Stimulated activated CD4-positive, alpha-beta T cell treated with anti-CD3 and anti-CD28 coated beads, Interleukin-4, amount 100 ng/mL, for 1 hour (primary cell): ENCODE measurements at places on chromosomes 12 and 14.

DNA sequence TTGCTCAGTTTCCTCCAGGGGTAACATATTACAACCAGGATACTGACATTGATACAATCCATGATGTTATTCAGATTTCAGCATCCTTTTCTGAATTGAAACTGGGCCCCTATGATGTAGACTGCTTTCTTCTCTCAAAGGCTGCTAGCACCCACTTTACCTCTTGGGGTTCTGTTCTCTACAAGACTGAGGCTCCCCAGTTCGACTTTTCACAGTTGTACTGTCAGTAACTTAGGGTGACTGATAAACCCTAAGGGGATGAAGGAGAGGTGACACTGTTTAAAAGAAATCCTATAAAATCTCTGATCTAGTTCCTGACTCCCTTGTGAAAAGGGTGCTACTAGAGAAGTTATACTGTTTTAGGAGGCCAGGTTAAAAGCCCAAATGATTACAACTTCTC, 818 bp downstream of the VPS33A start:
- no peak for DNase-seq

DNA sequence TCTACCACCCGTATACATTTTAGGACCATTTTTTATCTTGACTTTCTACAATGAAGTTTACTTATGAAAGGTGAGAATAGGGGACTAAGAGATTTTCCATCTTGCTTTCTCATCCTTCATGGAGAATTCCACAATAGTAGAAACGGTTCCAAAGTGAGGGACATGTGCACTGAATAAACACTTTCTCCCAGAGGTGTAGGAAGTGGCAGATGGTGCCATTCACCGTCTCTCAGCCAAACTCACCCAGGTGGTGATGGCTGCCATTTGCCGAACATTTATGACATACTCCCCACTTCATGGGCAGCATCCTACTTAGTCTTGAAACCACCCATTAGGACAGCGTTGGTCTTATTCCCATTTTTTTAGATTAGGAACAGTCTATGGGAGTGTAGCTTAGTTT, 540.5 kb downstream of the DIO2 start:
- no peak for DNase-seq

DNA sequence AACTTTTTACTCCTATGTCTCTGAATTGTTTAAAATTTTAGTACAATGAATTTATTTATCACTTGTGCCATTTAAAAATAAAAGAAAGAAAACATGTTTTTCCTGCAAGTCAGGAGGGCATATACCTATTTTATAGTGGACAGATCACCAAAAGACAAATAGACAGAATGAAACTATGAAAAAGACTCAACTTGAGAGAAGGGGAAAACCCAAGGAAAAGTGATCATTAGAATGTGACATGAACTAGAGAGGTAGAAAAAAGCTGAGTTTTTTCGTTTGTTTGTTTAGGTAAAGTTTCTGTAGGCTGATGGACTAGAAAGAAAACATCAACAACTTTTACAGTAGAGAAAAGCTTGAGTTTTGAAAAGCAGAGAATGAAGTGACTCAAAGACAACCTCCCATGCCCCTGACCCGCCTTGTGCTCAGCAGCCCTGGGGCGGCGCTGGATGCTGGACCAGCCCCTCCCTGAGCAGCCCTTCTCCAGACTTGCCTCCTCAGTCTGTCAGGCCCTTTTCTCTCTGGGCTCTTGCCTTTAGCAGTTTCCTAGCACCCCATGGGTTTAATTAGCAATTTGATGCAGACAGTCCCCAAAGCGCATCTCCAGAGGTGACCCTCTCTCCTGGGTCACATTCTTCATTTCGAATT, 95.1 kb upstream of the ARID2 start:
- DNase-seq: no peak

DNA sequence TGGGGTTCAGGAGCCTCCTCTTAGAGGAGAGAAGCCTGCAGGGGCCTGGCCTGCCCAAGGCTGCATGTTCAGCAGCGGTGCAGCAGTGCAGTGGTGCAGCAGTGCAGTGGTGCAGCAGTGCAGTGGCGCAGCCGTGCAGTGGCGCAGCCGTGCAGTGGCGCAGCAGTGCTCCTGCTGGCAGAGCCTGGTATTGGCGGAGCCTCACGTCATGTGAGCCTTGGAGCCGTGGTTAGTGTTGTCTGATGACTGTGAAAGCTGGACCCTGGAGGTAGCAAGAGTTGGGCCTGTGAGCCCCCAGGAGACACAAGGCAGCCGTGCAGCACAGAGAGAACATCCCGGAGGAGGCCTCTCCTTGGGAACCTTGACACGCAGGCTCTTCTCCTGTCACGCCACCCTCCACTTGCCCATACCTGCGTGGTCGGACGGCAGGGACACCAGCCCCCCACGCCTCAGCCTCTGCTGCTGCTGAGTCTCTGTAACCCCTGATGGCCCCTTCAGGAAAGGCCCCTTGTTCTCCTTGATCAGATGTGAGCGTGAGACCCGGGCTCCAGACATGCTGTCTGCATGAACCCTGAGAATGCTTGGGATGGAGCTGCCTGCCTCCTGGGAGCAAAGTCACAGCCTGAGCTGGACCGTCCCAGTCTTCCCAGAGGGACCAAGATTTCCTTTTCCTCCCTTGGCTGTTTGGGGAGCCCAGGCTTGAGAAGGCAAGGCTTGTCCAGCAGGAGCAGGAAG, 193.7 kb downstream of the KIF26A start:
- DNase-seq: no peak

DNA sequence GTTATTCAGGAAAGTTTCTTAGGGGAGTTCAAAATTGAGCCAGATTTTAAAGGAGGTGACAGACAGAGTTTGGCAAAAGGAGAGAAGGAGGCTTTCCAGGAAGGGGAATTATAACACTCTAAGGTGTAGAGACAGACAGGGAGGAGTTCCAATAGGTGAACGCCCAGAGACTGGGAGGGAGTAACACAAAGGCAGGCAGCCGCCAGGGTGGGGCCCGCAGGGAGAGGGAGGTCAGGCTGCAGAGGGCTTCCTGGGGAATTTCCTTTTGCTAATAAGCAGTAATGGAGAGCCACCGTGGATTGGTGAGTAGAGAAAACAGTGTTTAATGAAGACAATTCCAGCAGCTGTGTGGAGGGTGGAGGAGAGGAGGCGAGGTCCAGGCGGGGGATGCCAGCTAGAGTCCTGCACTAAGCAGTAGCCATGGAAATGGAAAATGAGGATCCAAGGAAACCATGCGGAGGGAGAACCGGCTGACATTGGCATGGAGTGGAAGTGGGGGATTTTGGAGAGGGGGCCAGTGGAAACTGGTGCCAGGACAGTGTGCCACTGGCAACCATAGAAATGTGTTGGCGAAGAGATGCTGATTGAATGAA, 22.2 kb downstream of the GRIN2B start:
- DNase-seq: no peak

GRCh38 chr14:105138021-105138541, 30.5 kb downstream of the JAG2 start:
- no peak for DNase-seq

DNA sequence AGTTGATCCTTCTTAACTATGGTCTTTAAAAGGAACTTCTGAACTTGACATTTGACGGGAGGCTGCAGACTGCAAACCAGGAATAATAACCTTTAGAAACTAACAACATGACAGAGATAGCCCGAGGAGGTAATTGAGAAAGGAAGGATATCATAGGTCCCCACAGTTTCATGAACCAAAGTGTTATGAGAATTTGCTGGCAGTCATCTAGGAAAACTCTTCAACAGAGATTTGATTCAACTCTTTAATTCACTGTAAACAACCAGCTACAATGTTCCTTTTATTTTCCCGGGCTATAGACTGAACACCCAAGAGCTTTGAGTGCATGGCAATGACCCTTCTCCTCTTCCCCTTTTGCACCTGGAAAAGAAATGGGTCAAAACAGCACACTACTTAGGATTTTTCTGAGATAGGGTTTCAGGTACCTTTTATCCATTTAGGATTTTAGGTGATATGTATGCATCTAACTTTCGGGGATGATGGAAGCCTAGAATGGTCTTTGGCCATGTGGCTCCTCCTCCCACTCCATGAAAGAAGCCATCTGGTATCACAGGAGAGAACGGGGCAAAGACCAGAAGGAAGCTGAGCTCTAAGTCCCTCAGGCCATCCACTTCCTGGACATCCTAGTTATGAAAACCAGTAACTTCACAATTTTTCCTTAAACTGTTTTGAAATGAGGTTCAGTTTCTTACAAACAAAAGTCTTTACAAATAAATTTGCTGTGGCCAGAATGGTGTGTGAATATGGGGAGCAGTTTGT, 23.0 kb downstream of the GLT8D2 start:
- no peak for DNase-seq
